MV-4-11 (cell line): ENCODE measurements at places on chromosomes 11 and 22.

DNA sequence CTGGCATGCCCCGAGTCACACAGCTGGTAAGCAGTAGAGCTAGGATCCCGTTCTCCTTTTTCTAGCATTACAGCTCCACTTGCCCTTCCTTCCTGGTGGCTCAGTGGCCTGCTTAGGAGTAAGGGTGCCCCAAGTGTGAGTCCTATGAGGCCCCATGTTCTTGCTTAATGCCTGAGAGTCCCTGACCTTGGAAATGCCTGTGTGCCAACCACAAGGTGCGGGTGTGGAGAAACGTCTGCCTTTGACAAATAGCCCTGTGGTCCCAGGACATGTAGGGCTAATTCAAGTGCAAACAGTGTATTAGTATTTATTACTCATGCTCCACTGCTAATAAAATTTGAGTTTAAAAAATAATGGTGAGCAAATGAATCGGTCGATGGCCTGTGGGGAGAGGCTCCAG lies 18.4 kb downstream of the GRIK4 start:
- DNase-seq: peak; percentile 16

GRCh38 chr22:29394931-29395581 lies 6.7 kb upstream of the AP1B1 start:
- peak; percentile 83 for DNase-seq

DNA sequence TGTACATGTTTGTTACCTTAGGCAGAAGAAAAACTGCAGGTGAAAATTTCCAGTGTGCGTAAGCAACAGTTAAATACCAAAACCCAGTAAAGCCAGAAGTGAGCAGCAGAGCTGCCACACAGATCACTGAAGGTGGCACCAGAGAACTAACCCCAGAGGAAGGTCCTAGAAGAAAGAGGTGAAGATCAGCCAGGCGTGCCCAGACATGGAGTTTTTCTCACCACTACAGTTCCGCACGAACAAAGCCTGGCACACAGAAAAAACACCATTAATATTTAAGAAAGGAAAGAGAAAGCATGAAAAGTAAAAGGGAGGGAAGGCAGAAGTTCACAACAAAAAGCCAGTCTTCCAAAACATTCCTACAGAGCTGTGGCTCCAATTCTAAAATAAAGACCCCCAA lies 60.7 kb downstream of the STK33 start:
- no peak for DNase-seq

DNA sequence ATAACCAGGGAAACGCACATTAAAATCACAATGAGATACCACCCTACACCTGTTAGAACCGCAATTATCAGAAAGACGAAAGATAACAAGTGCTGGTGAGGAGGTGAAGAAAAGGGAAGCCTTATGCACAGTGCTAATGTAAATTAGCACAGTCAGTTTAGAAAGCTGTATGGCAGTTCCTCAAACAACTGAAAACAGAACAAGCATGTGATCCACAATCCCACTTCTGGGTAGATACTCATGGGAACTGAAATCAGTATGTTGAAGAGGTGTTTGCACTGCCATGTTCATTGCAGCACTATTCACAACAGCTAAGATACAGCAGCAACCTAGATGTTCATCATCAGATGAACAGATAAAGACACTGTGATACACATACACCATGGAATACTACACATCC lies 75.0 kb upstream of the CCND1 start:
- DNase-seq: peak; percentile 60

- no peak for DNase-seq
Observed at GRCh38 chr11:44971185-44971584, 20.5 kb upstream of the TP53I11 start.
